C1 segment of cervical spinal cord (tissue), 14 donors: ENCODE measurements at places on chromosomes 7 and 10.

GRCh38 chr7:134694299-134694698 is 47.6 kb downstream of the BPGM start:
- no peak for DNase-seq

DNA sequence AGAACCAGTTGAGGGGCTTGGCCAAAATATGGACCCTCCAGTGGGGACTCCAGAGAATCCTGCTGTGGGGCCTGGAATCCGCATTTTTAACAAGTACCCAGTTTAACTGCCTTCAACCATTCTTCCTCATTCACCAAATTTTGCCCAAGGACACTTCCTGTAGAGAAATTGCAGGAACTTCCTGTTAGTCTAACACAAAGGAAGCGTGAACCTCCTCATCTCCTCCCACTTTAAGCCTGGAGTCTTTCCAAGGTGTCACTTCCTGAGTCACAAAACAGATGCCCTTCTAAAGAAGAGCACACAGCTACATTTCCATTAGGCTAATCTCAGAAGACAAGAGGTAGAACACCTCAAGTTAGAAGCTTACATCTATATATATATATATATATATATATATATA is 188.4 kb downstream of the PPP1R17 start:
- no peak for DNase-seq

DNA sequence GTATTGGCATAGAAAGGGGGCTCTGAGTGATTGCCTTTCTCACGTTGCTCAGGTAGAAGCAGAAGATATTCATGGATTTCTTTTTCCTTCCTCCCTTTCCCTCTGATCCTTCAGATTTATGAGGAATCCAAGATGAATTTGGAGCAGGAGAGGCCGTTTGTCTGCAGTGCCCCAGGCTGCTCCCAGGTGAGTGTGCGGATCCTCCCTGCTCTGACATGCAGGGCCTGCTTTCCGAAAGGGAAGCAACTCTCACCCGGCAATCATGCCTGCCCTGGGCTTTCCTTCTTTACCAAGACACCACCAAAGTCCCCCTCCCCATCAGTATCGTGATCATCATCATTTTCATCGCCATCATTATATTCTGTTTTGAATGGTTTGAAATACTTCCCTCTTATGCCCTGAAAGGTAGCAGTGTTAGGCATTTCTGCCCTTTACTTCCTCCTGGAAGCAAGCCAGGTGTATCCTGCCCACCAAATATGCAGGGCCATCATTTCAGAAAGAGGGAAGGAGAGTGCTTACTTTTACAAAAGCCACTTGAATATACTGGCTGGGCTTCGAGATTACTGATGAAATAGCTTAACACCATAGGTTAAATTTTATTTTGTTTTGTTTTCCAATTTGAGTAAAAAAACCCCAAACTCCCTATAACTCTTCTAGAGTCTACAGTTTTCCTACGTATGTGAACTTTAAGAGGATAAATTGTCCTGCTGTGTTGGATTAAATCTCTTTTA is 75.9 kb downstream of the CREB5 start:
- DNase-seq: no peak

- DNase-seq: no peak
These were observed 222.8 kb downstream of the RELN start for GRCh38 chr7:103766660-103767059.

GRCh38 chr10:50432211-50433009 is 181.1 kb upstream of the ASAH2 start:
- DNase-seq: no peak

- no peak for DNase-seq
These were observed 1.8 kb downstream of the PFKFB3 start for GRCh38 chr10:6204341-6205191.

DNA sequence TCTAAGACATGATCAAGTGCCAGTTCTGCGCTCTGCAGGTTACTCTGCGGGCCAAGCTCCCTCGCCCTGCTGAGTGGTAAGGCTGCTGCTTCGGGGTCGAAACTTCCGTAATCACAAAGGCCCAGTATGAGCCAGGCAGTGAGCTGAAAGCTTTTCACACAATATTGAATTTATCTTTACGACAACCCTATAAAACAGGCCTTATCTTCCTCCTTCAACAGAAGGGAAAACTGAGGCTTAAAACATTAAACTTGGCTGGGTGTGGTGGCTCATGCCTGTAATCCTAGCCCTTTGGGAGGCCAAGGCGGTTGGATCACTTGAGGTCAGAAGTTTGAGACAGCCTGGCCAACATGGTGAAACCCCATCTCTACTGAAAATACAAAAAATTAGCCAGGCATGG is 83.3 kb downstream of the FAM107B start:
- DNase-seq: no peak
